ENCODE measurements at places on chromosomes 7 and 10.
A peak's percentile ranks its signal among the peaks of the same experiment; 100 is the strongest.

DNA sequence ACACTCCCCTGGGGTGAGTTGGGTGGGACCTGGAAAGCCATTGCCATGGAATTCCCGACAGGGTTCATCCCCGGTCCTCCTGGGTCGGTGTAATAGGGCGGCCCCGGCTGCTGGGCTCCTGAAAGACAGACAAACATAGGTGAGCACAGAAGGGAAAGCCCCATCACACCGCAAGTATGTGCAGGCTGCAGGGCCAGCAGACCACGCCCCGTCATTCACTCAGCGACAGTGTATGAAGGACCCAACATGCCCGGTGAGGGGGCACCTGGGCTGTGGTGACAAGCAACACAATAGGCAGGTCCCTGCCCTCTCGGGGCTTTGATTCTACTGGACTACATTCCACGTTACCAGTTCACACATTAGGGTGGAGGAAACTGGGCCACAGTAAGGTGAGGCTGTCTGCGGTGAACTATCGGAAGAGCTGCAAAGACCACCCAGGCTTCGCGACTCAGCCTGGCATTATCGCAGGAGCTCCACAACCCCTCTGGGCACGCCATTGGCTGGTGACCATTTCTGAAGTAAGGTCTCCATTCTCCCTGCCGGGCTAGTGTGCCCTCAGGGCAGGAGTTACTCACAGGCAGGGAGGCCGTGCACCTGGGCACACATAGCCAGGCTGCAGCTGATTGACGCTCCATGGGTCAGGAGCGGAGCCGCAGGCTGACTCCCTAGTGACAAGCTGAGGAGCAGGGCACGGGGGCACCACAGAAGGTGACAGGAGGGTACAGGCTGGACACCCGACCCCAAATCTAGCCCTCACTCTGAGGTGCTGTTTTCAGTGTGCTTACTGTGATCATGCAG is 99.2 kb downstream of the VOPP1 start:
- DNase-seq, result no peak

DNA sequence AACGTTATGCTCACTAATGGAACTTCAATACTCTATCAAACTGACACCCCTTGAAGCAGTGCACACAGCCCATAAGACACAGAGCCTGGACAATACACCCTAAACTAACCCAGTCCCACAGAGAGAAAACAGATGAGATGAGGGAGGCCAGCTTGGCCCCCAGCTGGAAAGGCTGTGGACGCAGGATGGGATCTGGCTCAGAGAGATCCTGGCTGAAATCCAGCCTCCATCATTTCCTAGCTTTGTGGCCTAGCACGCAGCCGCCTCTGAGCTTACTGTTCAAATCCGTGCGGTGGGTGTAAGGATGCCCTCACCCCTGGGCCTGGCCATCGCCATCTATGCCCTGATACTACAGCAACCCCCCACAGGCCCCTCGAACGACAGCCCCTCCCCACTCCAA is 32.7 kb downstream of the SNX8 start:
- no peak for DNase-seq

DNA sequence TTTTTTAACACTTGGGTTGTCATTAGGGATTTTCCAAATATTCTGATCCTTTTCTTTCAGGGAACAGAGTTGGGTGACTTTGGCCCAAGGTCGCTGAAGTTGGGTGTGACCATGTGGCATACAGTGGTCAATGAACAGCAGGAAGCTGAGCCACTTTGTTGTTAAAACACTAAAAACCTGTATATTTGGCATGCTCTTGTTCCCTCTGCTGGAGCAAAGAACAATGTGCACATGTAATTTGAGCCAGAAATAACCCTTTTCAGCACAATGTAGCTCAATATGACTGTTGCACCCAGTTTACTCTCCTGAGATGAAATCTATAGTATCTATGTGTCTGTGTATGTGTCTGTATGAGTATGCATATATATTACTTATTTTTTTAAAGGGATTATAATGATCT is 74.9 kb downstream of the ADCYAP1R1 start:
- peak; percentile 13 for DNase-seq

DNA sequence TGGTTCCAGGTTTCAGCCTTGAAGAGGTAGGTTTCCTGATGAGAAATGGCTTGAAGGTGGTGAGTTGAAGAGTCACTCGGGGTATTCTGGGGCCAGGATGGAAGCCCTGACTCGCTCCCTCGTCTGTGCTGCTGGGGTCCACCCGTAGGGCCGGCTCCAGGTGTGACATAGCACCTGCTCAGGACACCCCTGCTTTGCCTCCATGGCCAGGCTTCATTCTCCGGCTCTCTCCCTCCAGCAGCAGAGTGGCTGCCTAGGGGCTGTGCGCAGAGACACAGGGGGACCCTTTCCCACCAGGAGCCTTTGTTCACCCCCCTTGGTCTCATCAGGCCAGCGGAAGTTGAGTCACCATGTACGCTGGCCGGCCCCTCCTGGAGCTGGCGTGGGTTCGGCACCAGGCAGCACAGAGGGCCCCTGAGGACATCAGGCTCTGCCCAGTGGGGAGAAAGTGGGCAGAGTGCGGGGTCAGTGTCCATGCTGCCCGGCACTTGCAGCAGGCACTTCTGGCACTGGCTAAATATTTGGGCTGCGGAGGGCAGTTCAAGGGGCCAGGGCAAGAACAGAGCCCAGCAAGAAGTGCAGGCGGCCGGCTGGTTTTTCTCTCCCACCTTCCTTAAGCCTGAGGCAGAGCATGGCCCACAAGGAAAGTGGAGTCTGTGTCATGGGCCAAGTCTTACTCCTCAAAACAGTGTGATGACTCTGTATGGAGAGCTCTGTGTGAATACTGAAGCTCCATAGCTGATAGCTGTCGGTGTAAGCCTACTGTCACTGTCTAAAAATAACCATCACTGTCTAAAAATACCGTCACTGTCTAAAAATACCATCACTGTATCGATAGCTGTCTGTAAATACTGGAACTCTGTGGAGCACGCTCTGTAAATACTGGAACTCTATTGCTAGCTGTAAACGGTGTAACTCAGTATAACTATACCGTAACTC is 3.7 kb upstream of the PRKAR1B start:
- DNase-seq, result no peak

GRCh38 chr10:32095116-32095733 is 39.0 kb upstream of the KIF5B start:
- no peak for DNase-seq

GRCh38 chr10:15715619-15716227 is 4.0 kb downstream of the ITGA8 start:
- DNase-seq, result no peak

DNA sequence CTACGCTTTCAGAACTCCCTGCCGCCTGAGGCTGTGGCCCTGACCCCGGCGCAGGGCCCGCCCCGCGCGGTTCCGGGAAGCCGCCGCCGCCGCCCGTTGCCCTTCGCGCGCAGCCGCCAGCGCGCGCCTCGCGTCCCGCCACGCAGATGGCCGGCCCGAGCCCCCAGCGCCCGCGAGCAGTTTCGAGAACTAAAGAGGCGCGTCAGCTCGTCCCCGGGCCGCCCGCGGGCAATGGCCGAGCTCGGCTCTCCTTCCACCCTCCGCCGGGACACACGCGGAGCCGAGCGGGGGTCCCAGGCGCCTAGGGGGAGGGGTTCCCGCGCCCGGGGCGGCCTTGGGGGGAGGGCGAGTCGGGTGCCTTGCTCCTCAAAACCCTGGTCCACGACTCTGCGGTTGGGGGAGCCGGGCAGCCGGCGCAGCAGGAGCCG is 1.8 kb downstream of the HNRNPF start:
- no peak for DNase-seq

DNA sequence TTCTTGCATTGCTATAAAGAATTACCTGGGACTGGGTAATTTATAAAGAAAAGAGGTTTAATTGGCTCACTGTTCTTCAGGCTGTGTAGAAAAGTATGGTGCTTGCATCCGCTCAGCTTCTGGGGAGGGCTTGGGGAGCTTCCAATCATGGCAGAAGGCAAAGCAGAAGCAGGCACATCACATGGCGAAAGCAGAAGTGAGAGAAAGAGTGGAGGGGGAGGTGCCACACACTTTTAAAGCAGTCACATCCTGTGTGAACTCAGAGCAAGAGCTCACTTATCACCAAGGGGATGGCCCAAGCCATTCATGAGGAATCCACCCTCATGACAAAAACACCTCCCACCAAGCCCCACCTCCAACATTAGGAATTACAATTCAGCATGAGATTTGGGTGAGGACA is 303.5 kb downstream of the OTUD1 start:
- no peak for DNase-seq

- DNase-seq, result peak; percentile 24
These were observed 25.5 kb downstream of the GTF2IRD1 start for GRCh38 chr7:74479066-74479781.

DNA sequence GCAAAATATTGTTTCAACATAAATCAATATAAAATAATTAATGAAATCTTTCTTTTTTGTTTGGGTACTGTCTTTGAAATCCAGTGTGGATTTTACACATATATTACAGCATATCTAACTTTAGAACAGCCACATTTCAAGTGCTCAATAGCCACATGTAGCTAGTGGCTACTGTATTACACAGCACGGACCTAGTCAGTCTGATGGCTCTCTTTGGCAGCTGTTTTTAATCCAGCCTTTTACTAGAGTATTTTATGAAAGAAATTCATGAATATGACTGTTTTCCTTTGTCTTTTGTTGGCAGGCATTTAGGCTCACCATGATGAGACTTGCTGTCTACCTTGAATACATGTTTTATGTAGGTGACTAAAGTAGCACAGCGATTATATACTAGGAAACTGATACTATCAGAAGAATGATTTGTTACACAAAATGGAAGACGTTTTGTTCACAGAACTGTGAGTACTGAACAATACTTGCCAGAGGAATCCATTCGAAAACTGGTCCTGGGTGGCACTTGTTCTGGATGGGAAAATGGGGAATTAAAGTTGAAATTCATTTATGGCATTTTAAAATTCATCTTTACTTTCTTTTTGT is 386.7 kb downstream of the PHTF2 start:
- no peak for DNase-seq

DNA sequence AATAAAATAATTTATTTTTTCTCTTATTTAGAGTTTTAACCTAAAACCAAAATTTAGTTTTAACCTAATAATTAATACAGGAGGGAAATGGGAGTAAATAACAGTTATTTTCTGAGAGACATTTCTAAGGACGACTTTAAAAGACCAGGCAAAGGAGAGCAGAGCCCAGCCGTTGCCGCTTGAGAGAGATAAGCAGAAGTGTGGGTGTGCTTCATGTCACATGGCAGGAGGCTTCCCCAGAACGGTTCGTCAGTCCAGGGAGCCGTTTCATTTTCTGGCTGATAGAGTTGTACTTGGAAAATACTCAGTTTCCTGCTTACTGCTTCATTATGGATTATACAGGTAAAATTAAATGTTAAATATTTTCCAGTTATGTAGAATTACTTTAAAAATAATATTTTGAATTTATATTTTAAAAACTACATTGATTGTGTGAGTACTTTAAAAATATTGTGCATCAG is 61.4 kb downstream of the ST7 start:
- DNase-seq, result no peak

DNA sequence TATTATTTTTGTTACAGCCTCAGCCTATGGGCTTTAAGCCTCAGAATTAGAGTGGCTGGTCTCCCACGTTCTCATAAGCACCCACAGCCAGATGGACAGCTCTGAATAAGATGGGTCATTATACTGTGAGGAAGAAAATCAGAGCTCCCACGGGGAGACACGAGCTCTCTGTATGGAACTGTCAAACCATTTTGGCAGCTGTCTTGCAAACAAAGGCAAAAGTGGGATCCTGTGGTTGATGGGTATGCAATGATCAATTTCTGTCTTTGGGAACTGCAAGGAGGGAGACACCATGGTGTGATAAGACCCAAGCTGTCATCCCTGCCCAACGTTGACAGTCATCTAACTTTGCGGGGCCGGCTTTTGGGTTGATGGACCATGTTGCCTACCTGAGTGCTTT is 614.3 kb downstream of the TYW1 start:
- no peak for DNase-seq

- DNase-seq, result no peak
These were observed 167.0 kb upstream of the CCDC6 start for GRCh38 chr10:60073397-60073780.

DNA sequence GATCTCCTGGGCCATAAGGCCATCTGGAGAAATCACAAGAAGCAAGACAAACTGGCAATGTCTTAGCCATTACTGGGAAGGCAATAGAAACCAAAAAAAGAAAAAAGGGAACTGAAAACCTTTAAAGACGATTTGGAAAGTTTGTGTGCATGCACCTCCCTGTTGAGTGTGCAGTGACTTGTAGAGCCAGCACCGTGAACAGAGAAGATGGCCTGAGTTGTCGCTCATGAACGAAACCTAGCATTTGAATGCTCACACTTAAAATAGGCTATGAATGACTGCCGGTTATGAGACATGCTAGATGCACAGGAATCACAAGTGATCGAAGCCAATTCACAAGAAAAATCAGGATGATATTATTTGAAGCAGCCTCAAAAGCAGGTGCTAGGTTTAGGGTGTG is 151.3 kb upstream of the ADO start:
- no peak for DNase-seq

- DNase-seq, result no peak
These were observed 345.2 kb downstream of the GPR37 start for GRCh38 chr7:124420367-124420766.

- DNase-seq, result no peak
These were observed 42.1 kb upstream of the ANAPC16 start for GRCh38 chr10:72173619-72174296.

DNA sequence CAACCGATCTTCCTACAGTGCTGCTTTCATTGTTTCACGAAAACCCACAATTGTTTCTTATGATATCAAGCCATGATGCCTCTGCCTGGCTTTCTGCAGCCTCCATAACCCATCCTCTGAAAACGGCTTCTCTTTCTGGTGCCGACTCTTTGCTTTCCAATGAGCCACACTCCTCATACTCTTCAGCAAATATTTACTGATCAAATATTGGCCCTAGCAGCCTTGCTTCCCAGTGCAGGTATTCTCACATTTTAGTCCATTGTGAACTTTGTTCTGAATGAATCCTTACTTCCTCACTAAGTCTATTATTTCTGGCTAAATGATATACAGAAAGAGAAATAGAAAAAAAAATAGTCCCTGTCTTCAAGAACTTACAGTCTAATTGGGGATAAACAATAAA is 35.5 kb downstream of the LAMB1 start:
- DNase-seq, result peak; percentile 50

DNA sequence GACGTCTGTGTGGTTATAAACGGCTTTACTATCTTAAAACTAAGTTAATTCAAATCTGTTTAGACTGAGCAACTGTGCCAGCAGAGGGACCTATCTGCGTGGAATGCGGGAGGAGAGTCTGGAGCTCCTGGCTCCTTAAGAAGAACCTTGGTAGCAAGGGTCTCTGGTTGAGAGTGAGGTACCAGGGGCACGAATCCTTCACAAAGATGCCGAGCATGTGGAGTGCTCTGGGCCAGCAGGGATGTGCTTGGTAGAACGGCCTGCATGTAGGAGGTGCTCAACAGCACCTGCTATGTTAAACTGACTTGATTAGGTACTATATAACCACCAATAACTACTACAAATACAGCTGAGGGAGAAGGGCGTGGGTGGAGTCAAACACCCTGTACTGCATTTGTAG is 102.6 kb downstream of the VIPR2 start:
- no peak for DNase-seq
